Natural killer cell (primary cell): ENCODE measurements at places on chromosomes 4 and X. TPM values are rescaled to one million over a fixed set of nuclear protein-coding genes. Genes with fewer than 3 reads are reported as not detected.

DNA sequence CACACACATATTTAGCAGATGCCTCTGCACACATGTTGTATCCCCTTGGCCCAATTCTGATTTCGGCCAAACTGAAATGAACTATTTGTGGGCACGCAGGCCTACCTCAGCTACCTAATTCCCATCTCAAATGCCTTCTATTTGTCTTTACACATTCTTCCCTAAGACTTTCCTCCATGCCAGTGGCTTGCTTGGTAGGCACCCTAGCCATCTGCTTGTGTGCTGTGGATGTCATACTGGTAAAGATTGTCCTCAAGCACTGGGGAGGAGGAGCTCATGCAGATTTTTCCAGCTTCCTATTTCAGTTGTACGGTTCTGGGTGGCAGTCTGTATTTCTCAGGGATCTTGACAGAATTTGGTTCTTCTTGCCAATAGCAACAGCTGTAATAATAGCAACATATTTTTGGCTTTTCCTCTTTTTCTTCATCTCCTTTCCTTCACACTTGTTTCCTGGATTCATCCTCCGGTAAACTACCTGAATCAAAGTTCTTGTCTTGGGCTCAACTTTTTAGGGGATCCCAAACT, 514.3 kb downstream of the ADGRL3 start:
- DNase-seq = no peak
- H3K36me3 ChIP-seq = no peaks in the 10 kb centered on the region
- H3K27me3 ChIP-seq = no peaks in the 10 kb centered on the region
- no peaks in the 10 kb centered on the region for H3K4me1 ChIP-seq
- H3K4me3 ChIP-seq = no peak overlapping the region
- no peak overlapping the region for H3K27ac ChIP-seq

- H3K27me3 ChIP-seq = no peaks in the 10 kb centered on the region
- DNase-seq = no peak
- no peaks in the 10 kb centered on the region for H3K4me1 ChIP-seq
- H3K27ac ChIP-seq = no peak overlapping the region
- H3K36me3 ChIP-seq = no peaks in the 10 kb centered on the region
These were observed 824.5 kb upstream of the HTR2C start for GRCh38 chrX:113759422-113759821.

- H3K27ac ChIP-seq = no peak overlapping the region
- no peak for DNase-seq
- no peaks in the 10 kb centered on the region for H3K27me3 ChIP-seq
- H3K4me3 ChIP-seq = no peak overlapping the region
These were observed 108.2 kb upstream of the GPC4 start for GRCh38 chrX:133523526-133523925.

Gene IL2RG
- 550 TPM for total RNA-seq

Gene AFM
- not detected for total RNA-seq
